Glutamatergic neuron (in vitro differentiated cells): ENCODE measurements at places on chromosomes 6 and 20.

GRCh38 chr6:74130641-74131040, 434.6 kb downstream of the CD109 start:
- no peak for DNase-seq

GRCh38 chr20:57834306-57835073, 124.7 kb upstream of the PMEPA1 start:
- DNase-seq, result no peak

- DNase-seq, result no peak
Measured at GRCh38 chr6:19434065-19434464, 403.1 kb upstream of the ID4 start.

DNA sequence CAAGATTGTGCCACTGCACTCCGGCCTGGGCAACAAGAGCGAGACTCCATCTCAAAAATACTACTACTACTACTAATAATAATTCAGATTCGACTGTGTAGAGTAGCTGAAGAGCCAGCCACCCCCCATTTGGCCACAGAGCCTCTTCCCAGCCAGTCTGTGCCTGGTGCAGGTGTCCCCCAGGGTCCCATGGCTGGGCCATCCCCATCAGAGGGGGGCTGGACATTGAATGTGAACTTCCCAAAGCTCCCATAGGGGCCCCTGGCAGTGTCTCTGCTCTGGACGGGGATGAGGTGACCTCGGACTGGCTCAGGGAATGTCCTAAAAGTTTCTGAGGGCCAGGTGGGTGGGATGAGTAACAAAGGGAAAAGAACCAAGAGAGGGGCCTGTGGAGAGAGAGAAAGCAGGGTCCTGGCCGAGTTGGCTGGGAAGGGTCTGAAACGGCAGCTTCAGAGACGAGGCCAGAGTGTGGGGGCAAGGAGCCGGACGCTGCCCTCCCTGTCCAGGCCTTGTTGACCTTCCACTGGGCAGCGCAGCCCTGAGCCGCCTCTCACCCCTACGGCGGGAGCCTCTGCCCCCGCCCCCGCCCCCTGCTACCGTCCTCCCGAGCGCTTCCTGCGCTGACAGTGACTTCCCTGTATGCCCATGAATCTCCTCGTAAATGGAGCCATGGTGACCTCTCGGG, 24.9 kb upstream of the PCMTD2 start:
- peak; percentile 8 for DNase-seq

- no peak for DNase-seq
Measured at GRCh38 chr6:139568151-139568955, 193.9 kb upstream of the CITED2 start.

DNA sequence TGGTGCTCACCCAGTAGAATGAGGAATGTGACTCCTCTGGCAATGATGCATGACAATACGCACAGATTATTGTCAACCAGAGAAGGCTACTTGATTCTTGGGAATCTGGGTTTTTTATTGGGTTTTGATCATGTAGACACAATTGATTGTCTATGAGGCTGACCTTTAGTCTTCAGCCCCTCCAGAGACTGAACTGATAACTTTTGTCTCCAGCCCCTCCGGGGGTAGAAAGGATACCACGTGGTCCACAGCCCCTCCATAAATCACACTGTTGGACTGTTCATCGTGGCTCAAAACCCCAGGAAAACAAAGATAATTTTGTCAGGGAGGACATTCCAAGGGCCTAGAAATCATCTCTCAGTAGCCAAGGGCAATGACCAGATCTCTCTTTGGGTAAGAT, 57.5 kb upstream of the ADGRF5 start:
- DNase-seq, result no peak

DNA sequence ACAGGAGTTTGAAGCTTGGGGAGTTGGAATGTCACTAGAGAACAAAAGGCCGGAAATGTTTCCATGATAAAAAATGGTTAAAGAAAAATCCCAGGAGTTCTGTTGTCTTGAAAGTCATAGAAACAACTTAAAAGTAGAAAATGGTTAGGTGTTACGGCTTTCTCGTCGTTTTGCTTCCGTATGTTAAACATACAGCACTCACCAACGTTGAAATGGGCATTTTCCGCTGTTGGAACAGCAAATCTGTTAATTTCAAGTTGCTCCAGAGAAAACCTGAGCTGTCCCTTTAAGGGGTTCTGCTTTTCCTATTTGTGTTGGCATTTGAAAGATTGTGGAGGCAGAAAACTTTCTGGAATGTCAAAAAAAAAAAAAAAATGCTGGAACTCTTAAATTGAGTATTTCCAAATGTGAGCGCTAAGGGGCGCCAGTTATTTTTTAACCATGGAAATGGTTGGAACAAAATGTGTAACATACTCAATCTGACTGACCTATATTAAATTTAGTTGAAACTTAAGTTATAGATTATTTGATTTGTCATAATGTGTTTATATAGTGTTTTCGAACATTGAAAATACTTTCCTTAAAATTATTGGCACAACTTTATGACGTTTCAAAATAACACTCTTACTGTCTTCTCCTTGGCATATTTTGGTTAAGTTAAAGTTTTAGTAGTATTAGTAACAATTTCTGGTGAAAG, 2.2 kb downstream of the QKI start:
- no peak for DNase-seq

DNA sequence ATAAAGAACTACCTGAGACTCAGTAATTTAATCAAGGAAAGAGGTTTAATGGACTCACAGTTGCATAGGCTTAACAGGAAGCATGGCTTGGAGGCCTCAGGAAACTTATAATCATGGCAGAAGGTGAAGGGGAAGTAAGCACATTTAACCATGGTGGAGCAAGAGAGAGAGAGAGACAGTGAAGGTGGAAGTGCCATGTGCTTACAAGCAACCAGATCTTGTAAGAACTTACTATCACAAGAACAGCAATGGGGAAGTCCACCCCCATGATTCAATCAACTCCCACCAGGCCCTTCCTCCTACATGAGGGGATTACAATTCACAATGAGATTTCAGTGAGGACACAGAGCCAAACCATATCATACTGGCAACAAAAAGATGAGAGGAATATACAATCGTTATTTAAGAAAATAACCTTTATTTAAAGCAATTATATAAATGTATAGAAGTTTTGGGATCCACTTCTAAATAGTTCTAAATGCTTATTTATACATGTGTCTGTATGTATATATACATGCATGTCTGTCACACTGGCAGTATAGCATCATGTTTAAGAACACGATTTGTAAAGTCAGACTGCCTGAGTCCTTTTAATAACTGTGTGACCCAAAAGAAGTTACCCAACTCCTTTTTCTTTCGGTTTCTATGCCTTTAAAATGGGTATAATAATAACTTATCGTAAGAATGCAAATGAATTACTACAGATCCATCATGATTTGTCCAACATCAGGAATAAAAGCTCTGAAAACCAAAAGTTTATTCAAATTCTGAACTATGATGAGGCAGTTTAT, 255.7 kb upstream of the THEMIS start:
- DNase-seq, result no peak

DNA sequence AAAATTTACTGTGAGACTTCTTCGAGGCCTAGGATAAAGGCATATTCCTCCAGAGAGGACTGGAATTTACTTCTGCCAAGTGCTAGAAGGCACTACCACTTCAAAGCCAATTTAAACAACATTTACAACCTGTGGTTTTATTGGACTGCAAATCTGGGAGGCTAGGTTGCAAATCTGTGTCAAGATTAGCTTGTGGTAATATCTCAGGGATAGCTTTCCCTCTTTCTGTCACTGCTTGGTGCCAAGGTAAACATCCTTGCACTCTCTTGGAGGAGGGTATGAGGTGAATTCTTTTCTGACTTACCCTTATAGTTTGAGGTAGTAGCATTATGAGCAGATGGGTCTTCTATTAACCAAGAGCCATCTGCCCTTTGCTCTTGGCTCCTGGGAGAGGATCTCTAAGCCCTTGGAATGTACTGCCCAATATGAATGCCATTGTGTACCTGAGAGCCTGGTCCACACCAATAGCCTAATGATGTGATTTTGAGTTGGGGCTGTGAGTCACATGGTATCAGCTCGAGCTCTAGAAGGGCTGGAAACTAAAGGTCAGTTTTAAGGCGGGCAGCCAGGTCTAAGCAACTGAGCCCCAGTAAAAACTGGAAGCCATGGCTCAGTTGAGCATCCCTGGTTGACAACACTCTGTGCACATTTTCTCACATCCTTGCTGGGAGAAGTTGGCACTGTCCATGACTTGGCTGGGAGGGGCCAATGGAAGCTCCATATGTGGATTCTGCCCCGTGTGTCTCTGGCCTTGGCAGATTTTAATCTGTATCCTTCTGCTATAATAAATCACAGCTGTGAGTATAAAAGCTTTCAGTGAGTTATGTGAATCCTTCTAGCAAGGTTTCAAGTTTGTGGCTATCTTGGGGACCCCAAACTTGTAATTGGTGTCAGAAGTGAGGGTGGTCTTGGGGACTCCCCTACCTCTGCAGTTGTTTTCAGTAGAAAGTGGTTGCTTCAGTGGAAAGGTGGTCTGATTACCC, 188.1 kb downstream of the UBE3D start:
- no peak for DNase-seq

- no peak for DNase-seq
Measured at GRCh38 chr6:55088902-55089301, 85.4 kb upstream of the HCRTR2 start.

DNA sequence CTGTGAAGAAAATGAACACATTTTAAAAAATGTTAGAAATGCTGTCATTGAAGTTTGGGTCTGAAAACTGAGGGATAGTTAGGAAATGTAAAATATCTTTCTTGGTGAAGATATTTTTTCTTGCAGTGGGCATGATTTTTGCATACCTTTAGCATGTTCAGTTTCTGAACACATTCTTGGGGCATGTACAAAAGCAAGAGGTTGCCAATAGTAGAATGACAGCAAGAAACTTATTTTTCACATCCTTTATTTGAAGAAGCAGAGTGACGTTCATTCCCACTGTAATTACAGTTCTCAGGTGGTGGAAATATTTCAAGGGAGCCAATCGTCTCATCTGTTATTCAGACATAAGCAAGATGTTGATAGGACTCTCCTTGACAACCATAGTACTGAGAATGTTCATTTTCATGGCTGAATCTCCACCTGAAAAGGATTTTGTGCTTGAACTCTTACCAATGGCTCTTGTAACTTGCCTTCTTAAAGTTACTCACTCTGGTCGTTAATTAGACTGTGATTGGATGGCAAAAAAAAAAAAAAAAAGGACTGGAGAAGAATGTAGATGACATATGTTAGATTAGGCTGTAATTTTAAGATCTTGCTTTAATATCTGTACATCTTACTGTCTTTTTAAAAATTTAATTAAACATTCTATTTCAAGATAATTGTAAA, 74.4 kb downstream of the DOK5 start:
- DNase-seq, result no peak

GRCh38 chr6:149580880-149581279, 14.7 kb downstream of the GINM1 start:
- DNase-seq, result no peak

GRCh38 chr6:26249957-26250697, 114.9 kb upstream of the BTN3A2 start:
- DNase-seq, result peak; percentile 63

GRCh38 chr6:35624341-35625070, 64.2 kb downstream of the FKBP5 start:
- no peak for DNase-seq

DNA sequence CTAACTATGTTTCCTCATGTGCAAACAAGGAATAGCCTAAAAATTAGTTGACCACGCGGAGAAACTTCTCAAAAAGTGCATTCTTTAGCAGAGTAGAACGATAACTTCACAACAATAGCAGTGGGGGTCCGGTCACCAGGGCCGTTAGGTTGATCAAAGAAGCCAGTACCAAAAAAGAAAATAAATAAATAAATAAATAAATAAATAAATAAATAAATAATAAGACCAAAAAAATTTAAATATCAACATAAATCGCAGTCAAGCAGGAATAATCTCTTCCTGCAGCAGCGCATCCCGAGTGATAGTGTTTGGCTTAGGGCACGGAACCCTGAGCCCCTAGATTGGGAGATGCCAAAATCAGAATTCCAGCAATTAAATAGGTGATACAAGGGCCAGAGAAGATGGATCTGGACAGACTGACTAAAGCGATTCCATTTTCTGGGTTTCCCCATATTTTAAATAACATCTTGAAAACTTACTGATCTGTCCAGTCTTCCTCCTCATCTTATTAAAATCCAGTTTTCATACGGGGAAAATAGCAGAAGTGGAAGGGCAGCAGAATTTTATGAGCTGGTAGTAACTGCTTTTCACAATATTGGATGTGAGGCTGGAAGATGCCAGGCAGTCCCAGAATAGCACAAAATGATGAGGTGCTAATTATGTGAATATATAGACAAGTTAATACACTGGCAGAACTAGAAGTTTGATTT, 4.4 kb upstream of the OLIG3 start:
- no peak for DNase-seq

- DNase-seq, result no peak
Measured at GRCh38 chr6:168499045-168499650, 58.2 kb downstream of the SMOC2 start.

- no peak for DNase-seq
Measured at GRCh38 chr6:149060985-149061760, 256.3 kb upstream of the TAB2 start.

DNA sequence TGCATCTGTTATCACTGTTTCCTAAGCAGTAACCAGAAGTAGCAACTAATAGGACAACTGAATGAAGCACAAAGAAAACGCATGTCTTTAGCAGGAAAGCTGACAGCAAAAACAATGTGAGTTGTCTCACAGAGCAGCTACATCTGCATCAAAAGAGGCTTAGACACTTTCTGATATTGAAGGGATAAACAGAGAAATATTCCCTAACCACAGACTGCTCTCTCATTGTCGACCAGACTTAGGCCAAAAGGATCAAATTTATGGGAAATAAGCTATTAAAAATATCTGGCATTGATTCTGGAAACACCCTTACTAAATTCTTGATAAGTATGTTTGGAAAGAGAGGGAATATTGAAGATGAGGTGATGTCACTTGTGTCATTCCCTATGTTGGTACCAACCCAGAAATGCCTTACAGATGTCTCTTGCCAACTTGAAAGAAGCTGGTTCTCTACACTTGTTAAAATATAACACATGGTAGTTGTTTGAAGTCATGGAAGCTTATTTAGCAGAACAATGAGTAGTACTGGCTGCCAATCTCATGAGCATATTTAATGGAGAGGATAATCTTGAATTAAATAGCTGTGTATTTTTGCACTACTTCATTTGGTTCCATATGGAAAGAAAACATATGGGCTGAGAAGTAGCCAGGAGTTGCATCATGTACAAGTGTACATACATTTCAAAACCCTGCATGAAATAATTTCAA, 929.3 kb upstream of the MAN1A1 start:
- no peak for DNase-seq
